ENCODE measurements at places on chromosomes 6 and 20.

DNA sequence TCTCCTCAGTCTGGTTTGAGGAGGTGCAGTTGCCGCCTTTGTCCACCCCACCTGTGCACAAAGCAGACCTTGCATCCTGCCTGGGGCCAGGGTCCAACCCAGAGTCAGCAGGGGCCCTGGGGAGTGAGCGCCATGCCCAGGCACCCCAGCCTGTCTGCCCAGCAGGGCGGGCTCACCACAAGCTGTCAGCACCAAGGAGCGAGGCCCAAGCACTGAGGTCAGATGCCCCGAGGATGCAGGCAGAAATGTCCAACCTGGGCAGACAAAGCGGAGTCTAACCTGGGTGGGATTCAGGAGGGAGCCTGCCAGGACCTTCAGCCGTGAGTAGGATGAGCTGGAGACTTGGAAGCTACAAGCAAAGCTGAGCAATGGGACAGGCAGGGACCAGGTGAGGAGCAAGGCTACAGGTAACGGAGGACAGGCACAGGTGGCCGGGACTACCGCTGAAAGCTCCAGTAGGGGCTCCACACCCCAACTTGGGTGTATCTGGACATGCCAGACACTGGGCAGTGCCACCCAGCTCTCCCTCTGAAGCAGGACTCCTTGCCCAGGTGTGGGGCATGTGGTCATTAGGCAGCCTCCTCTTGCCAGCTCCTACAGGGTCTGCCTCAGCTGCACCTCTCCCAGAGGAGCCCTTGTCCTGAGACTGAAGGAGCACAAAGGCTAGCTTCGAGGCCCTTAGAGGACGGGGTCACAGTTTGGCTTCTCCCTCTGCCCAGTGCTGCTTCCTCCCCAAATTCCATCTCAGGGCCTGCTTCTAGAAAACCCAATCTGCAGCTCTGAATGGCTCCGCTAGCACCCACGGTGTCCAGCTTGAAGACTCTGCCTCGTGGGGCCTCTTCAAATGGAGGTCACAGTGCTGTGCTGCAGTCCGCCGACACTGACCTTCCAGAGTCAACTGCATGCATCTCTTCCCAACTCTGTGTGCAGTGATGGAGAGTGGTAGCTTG is 210.6 kb upstream of the CDYL start:
- no peak for DNase-seq

GRCh38 chr20:1933465-1933870 is 38.3 kb downstream of the SIRPA start:
- DNase-seq, result no peak

- no peak for DNase-seq
Observed at GRCh38 chr6:165864218-165864617, 201.2 kb upstream of the PDE10A start.

GRCh38 chr6:160275511-160276003 is 16.9 kb upstream of the SLC22A2 start:
- no peak for DNase-seq

DNA sequence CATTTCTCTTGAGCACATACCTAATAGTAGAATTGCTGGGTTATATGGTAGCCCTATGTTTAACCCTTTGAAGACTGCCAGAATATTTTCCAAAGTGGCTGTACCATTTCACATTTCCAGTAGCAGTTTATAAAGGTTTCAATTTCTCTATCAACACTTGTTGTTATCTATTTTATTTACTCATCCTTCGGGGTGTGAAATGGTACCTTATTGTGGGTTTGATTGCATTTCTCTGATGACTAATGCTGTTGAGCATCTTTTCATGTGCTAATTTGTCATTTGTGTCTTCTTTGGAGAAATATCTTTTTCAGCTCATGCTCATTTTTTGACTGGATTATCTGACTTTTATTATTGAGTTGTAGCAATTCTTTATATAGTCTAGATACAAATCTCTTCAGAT is 5.4 kb downstream of the ENPP4 start:
- DNase-seq, result no peak

DNA sequence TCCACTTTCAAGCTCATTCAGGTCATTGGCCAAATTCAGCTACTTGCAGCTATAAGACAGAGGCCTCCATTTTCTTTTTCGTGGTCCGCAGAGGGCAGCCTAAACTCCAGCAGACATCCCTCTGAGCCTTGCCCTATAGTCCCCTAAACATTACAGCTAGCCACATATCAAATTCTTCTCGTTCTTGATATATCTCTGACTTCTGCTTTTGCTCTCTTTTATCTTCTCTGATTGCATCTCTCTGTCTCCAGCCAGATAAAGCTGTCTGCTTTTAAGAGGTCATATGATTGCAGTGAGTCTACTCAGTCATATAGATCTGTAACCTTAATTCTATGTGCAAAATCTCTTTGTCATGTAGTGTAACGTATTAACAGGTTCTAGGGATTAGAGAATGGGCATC is 358.4 kb upstream of the RGS17 start:
- DNase-seq, result no peak

- DNase-seq, result no peak
Observed at GRCh38 chr6:138160329-138161087, 1.2 kb upstream of the ARFGEF3 start.

All from ELF-1 (cell line).